ENCODE measurements at places on chromosomes 7 and 10.

DNA sequence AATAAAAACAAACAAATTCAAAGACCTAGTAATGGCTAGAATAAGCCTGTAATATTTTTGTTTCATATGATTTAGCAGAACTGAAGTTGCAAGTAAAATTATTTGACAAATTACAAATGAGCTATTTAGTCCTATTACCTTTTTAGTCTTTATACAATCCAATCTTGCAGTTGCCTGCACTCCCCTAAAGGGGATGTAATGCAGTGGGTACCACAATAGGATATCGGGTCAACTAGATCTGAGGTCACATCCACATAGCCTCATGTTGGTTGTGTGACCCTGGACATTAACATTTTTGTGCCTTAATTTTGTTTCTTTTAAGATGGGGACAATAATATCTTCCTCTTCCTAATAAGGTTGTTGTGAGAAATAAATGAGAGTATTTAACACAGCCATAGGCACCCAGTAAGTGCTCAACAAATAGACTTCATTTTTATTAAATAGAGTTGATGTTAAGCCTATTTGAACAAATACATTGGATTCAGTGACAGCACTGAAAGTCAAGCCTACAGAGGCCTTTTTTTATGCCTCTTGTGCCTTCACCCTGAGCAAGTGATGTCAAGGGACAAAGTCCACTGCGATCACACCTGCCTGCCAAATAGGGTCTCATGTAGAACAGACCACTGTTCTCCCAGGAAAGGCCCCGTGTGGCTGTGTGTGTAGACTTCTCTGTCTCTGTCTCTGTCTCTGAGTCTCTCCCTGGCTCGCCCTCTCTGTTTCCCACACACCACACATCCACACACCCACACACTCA lies 124.8 kb downstream of the EVX1 start:
- no peak for DNase-seq

- DNase-seq: no peak
Measured at GRCh38 chr7:13821152-13821787, 168.2 kb downstream of the ETV1 start.

- no peak for DNase-seq
Measured at GRCh38 chr10:47111329-47111862, 188.6 kb upstream of the GDF10 start.

DNA sequence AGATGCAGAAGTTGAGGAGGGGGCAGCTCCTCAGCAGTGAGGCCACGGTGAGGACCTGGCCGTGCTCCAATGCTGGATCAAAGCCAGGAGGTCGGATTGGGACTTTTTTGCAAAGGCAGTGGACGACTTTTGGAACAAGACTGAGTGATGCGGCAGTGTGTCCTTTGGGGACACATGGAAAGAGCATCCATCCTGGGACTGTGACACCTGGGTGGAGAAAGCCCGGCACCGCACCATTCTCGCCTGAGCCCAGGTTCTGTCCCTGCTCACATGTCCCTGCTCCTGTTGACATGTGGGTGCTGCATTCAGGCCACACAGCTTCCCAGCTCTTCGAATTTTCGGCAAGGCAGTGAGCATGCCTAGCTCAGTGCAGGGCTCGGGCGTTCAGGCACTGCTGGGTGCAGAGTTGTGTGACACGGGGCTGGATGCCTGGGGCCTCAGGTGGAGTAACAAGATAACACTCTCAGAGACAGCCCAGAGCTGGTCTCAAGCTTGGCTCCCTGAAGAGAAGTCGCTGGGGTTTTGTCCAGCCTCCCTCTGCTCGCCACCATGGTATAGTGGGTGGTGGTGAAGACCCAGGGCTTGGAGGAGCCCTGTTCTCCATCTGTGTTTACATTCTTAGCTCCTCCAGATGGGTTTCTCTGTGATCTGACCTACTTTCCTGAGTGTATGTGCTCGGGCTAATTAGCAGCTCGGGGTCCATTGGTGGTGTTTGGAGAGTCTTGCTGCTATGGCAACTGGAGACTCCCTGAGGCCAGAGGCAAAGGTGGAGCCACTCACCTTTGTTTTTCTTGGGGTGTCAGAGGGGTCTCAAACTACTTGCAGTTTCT lies 111.7 kb upstream of the BTBD16 start:
- no peak for DNase-seq

GRCh38 chr10:17220652-17221100 lies 7.4 kb upstream of the VIM start:
- no peak for DNase-seq

DNA sequence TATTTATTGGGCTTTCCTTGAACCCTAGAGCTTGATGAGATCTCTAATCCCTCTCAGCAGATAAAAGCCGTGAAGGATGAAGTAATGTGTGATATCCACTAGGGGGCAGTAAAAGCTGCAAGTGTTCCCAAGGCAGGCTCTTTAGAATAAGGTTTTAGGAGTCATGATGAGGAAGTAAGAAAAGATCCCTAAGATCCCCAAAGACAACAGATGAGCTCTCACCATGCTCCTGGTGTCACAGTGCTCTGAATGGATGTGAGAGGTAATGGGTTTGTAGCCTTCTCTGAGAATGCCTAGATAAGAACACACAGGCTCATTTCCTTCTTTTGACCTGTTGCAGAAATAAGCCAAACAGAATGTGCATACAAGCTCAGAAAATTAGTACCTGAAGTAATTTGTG lies 70.4 kb upstream of the ITPRID1 start:
- peak; percentile 4 for DNase-seq

- no peak for DNase-seq
Measured at GRCh38 chr7:94739180-94739579, 83.2 kb upstream of the SGCE start.

- no peak for DNase-seq
Measured at GRCh38 chr10:24651923-24652322, 71.8 kb downstream of the ARHGAP21 start.

GRCh38 chr10:112374724-112375541 lies 1.0 kb downstream of the ACSL5 start:
- DNase-seq: peak; percentile 36

GRCh38 chr7:19463581-19463980 lies 245.3 kb downstream of the POLR1F start:
- no peak for DNase-seq

DNA sequence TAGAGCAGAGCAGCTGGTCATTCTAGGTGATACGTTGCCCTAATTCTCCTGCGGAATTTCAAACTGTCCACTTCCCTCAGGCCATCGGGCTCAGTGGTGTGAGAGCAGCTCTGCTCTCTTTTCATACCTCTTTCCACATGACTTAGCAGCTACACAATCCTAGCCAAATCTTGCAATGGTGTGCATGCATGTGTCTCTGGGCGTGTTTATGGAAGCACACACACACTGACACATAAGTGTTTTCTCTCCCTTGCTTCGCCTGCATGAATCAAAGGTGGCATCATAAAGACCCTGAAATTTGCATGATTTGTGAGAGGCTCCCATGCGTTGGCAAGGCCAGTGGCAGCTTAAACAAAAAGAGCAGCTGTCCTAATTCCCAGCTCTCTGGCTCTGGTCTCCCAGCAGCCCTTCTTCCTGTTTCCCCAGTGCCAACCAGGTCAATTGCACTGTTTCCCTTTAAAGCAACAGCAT lies 1189.5 kb downstream of the GATA3 start:
- no peak for DNase-seq

DNA sequence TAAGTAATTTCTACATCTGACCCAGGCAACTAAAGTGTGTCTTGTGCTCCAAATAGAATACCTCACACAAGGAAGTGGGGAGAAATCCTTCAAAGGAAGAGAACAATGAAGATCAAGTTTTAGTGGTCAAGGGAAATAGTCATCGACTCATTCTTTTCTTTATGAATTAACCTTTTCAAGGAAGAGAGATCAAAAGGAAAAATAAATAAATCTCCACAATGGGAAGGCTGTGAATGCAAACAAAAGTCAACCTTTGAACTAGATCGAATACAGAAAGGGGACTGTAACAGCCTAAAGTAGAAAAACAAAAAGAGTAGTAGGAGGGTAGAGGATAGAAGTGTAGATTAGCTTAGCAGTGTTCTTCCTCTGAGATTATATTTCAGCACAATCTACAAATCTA lies 274.6 kb upstream of the COBL start:
- no peak for DNase-seq

DNA sequence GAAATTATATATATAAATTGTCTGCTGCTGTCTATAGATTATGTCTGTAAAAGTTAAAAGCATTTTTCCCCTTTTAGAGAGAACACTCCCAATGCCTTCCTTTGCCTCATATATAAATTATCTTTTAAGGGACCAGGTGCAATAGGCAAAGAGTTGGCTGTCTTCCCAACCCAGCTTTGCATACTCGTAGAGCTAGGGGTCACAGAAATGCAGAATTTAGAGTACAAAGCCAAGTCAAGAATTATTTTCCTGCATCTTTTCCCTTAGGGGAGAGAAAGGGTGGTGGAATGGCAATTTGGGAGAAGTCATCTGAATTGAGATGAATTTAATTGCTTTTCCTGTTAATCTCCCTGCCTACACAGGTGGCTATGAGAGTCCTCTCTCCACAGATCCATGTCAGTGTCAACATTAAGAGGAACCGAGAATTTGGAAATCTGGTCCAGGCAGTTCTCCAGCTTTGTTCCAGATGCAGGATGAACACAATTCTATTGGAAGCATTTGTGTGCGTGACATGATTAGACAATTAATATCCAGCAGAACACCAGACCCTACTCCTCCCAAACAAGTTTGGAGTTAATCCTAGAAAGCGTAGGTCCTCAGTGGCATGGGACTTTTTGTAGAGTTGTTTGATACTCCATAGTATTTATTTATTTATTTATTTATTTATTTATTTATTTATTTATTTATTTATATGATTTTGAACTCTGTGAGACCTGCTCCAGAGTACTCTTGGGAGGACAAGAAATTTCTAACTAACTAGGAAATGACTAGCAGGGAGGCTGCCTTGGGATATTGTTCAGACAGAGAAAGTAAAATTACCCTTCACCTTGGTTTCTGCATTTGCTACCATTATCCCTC lies 80.3 kb upstream of the SKAP2 start:
- no peak for DNase-seq

DNA sequence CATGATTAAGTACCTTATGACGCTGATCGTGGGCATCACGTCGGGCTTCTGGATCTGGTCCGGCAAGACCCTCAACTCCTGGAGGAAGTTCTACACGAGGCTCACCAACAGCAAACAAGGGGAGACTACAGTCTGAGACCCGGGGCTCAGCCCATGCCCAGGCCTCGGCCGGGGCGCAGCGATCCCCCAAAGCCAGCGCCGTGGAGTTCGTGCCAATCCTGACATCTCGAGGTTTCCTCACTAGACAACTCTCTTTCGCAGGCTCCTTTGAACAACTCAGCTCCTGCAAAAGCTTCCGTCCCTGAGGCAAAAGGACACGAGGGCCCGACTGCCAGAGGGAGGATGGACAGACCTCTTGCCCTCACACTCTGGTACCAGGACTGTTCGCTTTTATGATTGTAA lies 2.5 kb downstream of the FZD1 start:
- DNase-seq: no peak

- DNase-seq: no peak
Measured at GRCh38 chr10:6766131-6766801, 186.2 kb upstream of the PRKCQ start.

DNA sequence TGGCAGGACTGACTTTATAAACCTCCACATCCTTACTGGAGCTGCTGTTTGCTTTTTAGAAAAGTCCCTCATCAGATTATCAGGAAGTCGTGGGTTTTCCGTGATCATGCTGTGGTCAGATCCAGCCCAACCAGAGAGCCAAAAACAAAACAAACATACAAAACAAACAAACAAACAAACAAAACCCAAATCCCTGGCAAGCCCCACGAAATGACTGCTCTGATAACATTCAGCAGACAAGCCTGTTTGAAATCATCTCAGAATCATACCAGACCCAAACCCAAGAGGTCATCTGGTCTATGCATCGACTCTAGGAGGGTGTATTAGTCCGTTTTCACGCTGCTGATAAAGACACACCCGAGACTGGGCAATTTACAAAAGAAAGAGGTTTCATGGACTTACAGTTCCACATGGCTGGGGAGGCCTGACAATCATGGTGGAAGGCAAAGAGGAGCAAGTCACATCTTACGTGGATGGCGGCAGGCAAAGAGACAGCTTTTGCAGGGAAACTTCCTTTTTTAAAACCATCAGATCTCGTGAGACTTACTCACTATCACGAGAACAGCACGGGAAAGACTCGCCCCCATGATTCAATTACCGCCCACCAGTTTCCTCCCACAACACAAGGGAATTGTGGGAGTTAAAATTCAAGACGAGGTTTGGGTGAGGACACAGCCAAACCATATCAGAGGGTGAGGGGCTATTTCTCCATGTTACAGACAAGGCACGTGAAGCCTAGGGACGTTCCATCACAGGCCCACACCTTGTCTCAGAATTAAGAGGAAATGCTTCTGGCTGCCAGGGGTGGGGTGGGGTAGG lies 85.7 kb downstream of the PARP12 start:
- no peak for DNase-seq

GRCh38 chr7:23685731-23686130 lies 5.7 kb downstream of the FAM221A start:
- no peak for DNase-seq

GRCh38 chr10:110398419-110399105 lies 93.8 kb upstream of the SMNDC1 start:
- no peak for DNase-seq

GRCh38 chr10:27743877-27744801 lies 1.5 kb downstream of the MKX start:
- DNase-seq: no peak

GRCh38 chr7:73954181-73954580 lies 73.8 kb upstream of the ELN start:
- no peak for DNase-seq

- DNase-seq: no peak
Measured at GRCh38 chr7:27435461-27435860, 192.9 kb downstream of the EVX1 start.

- no peak for DNase-seq
Measured at GRCh38 chr7:102468478-102469350, 3.9 kb downstream of the LRWD1 start.

GRCh38 chr7:55360486-55360885 lies 4.7 kb upstream of the LANCL2 start:
- DNase-seq: no peak

GRCh38 chr10:133091316-133091715 lies 3.6 kb downstream of the ADGRA1 start:
- DNase-seq: no peak

DNA sequence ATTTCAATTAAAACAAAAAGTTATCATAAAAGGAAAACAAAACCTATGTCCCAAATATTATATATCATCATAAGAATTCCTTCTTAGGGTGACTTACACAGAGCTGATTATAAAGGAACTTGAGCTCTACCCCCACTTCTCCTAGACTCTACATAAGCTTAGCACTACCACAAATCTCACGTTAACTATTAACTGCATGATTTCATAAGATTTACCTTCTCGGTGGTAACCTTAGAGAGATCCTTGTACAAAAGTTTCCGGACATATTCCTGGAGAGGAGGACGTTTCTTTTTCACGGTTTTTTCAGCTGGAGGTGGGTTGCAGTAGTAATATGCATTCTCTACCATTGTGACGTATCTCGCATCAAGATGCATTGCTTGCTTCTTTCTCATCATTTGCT lies 83.7 kb downstream of the UPF2 start:
- DNase-seq: no peak

GRCh38 chr7:40027545-40027944 lies 77.5 kb downstream of the CDK13 start:
- no peak for DNase-seq

GRCh38 chr10:117134306-117135025 lies 3.6 kb downstream of the VAX1 start:
- no peak for DNase-seq

GRCh38 chr10:30062090-30062489 lies 2.7 kb upstream of the JCAD start:
- DNase-seq: no peak

GRCh38 chr10:112227331-112227987 lies 43.9 kb upstream of the GPAM start:
- no peak for DNase-seq

Data from CD4-positive, alpha-beta T cell treated with Interleukin-2 at 100 ng/mL for 4 hours (primary cell).